Stimulated activated CD4-positive, alpha-beta T cell treated with anti-CD3 and anti-CD28 coated beads, Interleukin-15, amount 100 ng/mL, for 1 hour (primary cell): ENCODE measurements at places on chromosomes 7 and 10.

DNA sequence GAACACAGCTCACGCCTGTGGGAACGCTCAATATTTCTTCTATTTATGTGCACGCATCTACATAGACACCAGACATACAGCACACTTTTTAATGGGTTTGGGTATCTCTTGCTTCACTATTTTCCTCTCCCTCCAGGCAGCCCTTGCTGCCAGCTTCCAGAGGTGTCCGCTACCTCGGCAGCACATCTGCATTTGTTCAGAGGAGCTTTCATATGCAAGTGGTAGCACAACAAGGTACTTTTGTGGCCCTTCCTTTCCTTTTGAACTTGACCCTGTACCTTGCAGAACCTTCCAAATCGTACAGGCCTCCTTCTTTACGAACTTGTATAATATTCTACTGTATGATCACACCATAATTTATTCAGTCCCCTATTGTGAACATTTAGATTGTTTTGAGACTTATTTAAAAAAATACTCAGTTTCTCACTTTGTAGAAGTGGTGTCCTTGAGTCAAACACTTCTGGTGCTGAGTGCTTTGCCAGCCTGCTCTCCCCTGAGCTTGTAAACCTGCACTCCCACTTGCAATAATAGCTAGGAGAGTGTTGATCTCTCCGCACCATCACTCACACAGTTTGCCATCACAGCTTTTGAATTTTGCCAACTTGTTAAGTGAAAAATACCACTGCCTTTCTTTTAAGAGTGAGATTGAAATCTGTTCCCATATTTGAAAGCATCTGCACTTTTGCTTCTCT lies 106.0 kb upstream of the ZNF32 start:
- no peak for DNase-seq

- DNase-seq: no peak
Measured at GRCh38 chr7:41134300-41135255, 568.3 kb downstream of the INHBA start.

DNA sequence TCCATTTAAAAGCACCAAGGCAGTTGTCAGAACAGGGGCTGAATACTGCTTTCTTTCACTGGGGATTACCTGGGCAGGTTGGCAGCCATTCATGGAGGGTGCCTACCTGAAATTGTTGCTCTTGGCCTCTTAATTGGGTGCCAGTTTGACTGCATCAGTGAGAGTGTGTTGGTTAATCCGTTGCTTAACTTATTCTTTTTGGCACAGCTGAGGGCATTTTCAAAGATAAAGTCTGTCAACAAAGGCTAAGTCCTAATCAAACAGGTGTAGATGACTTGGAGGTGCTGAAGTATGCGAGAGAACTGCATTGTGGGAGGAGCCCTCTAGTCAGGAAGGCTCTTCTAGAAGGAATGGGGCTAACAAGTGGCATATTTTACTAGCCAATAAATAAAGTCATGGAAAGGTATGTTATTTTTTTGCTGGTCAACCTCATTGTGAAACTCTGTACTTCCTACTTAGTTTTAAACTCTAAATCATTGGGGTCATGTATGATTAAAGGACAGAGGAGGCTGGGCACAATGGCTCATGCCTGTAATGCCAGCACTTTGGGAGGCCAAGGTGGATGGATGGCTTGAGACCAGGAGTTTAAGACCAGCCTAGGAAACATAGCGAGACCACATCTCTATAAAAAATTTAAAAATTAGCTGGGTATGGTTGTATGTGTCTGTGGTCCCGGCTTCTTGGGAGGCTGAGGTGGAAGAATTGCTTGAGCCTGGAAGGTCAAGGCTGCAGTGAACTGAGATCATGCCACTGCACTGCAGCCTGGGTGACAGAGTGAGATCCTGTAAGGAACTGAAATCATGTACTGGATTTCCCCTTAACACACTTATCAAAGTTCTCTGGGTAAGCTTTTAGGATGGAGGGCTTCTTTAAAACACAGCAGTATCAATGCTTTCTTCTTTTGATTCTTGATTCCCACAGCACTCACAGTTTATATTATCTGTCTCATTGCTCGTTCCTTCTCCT lies 134.1 kb downstream of the LRMDA start:
- no peak for DNase-seq

DNA sequence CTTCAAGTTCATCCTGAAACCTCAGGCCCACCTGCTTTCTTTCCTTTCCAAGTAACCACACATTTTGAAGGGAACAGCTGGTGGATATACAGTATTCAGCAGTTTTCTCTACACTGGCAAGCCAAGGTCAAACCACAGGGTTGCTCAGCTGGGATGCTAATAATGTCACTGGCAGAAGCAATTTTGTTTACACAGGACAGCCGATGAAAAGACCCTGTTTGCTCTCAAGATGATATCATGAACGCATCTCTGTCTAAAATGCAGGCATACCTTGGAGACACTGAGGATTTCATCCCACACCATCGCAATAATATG lies 186.2 kb downstream of the USP6NL start:
- DNase-seq: no peak

DNA sequence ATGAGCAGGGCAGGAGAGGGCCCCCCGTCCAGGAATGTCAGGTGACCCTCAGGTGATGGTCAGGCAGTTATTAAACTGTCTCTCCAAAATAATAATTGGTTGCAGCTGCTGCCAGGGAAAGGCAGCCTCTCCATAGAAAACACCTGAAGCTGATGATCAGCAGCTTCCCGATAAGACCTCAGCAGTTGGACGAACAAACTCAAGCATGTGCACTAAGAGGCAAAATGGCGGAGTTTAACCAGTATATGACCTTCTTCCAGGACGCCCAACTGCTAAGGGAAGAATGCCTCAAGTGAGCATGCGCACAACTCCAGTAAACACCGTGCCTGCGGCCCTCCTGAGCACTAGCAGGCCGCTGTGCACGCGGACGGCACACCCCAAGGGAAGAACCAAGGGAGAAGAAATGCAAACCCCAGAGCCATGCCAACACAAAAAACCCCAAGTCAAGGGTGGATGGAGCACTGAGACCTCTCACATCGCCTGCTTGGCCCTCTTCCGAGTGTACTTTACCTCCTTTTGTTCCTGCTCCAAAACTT lies 38.9 kb upstream of the ADARB2 start:
- no peak for DNase-seq

DNA sequence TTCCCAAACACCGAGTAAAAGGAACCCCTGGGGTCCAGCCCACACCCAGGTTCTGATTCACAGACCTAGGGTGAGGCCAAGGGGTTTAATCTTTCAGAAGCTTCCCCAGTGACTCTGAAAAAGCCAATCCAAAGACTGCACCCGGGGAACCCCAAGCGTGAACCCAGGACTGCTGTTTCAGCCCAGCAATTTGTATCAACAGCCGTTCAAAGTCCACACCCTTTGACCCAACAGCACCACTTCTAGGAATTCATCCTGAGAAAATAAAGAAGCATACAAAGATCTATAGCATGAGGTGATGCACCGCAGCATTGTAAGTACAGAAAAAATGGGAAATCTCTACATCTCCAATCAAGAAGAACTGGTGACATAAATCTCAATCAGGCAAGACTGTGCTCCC lies 24.4 kb downstream of the DLG5 start:
- DNase-seq: no peak

DNA sequence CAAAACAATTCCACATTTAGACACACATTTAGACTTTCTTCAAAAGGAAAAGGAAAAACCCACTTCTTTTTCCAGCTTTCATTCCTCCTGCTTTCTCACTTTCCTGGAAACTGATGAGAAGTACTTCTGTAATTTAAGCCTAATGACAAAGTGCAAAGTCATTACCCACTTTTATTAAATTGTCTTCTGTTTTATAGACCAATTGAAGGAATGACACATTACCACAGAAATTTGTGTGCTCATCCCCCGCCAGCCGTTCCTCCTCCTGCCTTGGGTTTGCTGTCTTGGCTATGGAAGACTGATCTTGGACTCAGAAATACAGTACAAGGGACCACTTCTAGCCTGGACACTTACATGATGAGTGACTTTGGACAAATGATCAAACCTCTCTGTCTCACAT lies 717.8 kb downstream of the SORCS3 start:
- no peak for DNase-seq

GRCh38 chr7:1386623-1387220 lies 72.5 kb downstream of the MICALL2 start:
- DNase-seq: no peak

GRCh38 chr7:83065714-83066113 lies 97.0 kb downstream of the PCLO start:
- no peak for DNase-seq

- DNase-seq: no peak
Measured at GRCh38 chr7:155818154-155818819, 6.0 kb upstream of the SHH start.
